NCI-H2171 treated with DMSO at 0.1 percent for 48 hours (cell line): ENCODE measurements at places on chromosomes 12 and 14.

GRCh38 chr14:89707086-89707485 is 247.4 kb downstream of the EFCAB11 start:
- no peak for DNase-seq

DNA sequence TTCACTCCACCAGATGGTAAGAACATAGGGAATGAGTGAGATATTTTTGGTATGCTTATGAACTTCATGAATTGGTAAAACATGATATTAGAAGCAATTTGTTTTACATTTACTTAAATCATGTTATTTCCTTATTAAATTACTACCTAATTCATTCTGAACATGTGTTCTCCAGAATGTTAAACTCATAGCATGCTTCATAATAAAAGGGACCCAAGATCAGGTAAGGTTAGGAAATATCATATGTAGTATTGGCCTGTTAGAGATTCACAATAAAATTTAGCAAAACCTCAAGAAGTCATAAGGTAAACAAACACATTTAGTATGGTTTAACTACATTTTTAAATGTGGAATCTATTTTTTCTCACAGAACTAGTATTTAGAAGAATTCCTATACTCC is 28.2 kb downstream of the PTPRQ start:
- DNase-seq = no peak

DNA sequence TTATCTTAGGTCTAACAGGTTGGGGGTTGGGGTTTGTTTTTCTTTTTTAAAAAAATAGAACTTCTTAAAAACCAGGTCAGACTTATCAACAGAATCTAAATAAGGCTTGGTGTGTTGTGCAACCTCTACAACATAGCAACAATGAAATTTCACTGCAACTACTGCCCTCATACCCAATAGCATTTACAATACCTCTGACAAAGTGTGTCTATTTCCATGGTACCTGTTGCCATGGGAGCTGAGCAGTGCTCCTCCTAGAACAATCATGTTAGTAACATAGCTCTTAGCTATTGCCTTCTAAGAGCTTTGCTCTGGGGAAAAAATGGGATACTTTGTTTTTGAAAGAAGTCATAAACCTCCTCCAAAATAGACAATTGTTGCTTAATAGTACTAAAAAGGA is 103.3 kb upstream of the CCDC175 start:
- peak; percentile 25 for DNase-seq

DNA sequence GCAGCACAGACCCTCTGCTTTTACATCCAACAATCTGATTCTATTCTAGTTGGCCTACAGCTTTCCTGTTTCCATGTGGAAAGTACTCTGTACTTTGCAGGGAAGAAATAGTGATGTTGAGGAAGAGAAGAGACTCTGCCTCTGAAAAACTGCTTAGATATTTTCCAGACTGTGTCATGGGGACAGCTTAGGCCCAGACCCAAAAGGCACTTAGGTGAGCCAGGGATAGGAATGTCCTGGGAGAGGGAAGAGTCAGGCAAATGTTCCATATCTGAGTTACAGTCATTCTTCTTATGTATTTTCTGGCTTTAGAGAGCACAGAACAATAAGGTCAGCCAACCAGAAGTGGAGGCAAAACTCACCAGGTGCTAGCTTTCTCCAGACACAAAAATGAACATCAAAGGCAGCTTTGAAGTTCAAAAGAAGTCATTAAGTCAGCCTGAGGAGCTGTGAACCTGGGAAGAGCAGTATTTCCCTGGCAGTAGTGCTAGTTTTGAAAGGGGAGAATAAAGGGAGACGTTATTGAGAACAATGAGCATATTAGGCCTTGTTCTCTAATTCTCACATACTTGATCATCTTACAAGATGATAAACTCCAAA is 199.7 kb upstream of the LMNTD1 start:
- no peak for DNase-seq

GRCh38 chr12:44876544-44877410 is 662 bp upstream of the NELL2 start:
- DNase-seq = peak; percentile 44

DNA sequence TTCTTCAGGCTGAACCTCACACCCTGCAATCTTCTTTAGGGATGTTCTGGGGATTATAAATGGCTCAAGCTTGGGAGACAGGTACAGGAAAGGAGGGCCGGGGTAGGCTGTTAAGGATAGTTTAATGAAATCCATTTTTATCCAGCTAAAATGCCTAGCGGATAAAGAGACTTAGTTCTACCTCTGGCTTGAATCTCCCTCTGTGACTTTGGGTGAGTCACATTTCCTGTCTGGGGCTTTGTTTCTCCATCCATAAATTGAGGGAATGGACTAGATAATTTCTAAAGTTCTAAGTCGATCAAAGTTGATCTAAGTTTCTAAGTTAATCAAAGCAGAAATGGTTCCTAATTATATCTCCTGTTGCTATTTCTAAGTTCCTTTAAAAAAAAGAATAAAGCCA is 319.6 kb upstream of the E2F7 start:
- DNase-seq = no peak

DNA sequence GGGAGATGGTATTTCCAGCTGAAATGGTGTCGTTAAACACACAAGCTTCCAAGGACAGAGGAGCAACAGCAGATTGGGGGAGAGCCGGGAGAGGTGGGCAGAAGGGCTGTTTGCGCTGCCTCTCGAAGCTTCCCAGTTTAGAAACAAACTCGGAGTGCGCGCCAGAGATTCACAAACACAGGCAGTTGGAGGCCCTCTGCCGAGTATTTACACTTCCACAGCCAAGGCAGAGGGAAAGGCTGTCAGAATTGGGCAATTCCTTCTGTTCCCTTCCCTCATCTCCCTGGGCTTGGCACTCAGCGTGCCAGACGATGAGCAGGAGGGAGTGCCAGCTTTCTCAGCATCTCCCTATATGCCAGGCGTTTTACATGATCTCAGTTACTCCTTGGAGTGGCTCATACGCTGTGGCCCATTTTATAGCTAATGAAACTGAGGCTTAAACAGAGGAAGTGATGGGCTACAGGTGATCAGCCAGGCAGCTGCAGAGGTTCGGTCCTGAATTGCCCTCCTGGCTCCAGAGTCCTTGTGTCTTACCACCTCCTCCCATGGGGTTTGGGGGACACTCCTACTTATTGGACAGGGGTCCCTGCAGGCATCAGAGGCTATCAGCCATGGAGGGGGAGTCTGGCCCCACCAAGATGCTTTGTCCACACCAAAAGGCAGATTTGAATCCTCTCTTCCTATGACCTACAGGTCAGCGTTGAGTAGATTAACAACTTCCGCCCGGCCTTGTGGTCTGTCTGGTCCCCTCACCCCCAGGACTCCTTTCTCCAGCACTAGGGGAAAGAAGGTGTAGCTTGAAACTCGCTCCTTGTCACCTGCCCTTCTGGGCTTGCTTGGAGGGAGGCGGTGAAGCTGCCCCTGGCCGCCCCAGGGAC is 3.1 kb downstream of the FAM222A start:
- DNase-seq = peak; percentile 47

DNA sequence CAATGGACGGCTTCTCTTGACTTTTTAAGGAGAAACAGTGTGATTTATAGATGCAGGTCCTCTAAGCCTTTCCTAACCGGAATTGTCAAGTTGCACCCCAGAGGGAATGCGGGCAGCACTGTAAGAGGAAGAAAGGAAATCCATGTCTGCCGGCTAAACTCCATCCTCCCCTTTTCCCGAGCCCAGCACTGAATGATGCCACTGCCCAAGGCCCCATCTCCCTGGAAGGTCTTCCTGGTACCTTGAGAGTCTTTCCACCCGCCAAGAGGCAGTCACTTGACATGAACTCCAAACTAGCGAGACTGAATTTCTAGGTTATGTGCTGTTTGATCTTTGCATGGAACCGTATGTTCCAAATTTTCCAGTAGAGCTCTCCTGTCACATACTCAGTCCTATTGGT is 313.4 kb upstream of the FKBP4 start:
- no peak for DNase-seq

DNA sequence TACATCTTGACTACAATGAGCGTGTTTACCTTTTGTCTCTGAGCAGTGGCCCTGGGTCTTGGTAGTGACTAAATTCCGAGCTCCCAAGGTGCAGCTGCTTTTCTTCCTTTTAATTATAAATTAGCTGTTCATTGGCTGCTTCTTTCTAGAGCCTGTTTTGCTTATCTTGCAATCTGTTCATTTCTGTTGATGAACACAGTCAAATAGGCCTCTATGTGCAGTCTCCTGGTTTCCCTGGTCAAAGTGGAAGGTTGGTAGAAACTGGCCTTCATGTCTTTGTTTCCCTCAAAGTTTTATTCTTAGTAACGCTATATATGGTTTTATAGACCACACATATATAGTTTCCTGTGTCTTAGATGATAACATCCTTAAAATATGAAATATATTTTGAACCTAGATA is 94.1 kb downstream of the DUSP16 start:
- DNase-seq = no peak

- no peak for DNase-seq
Measured at GRCh38 chr12:39541471-39541870, 78.1 kb downstream of the ABCD2 start.

DNA sequence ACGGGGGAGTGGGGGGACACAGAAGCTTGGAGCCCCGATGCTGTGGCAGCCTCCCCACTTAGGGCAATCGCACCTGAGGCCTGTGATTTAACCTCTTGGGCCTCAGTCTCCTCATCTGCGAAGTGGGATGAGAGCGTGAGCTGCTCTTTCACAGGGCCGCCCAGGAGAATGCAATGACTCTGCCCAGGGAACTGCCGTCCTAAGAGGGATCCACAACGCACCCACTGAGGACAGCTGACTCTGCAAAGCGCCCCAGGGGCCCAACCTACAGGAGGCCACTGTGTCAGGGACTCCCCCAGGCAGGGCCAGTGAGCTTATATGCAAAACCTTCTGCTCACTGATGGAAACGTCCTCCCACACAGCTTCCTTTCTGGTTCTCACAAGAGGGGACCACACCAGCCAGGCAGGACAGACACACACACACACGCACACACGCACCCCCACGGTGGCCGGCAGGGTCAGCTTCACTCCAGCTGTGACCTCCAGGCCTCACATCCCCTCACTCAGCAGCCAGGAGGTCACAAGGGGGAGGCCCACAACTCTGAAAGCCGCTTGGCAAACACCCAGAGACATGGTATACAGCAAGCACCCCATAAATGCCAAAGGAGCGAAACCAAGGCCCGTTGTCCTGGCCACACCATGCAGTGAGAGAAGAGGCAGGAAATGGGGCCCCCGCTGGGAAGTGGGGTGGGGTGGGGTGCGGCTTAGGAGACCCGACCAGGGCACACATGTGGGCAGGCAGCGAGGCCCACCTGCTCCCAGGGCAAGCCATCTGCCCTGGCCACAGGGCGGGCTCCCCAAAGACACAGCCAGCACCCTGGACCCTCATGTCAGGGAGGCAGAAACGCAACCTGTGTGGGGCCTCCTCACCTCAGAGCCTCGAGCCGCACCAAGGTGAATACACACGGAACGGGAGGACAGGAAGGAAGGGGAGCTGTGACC is 73.3 kb downstream of the NCOR2 start:
- DNase-seq = no peak

GRCh38 chr12:117098361-117099217 is 627 bp downstream of the TESC start:
- DNase-seq = no peak

DNA sequence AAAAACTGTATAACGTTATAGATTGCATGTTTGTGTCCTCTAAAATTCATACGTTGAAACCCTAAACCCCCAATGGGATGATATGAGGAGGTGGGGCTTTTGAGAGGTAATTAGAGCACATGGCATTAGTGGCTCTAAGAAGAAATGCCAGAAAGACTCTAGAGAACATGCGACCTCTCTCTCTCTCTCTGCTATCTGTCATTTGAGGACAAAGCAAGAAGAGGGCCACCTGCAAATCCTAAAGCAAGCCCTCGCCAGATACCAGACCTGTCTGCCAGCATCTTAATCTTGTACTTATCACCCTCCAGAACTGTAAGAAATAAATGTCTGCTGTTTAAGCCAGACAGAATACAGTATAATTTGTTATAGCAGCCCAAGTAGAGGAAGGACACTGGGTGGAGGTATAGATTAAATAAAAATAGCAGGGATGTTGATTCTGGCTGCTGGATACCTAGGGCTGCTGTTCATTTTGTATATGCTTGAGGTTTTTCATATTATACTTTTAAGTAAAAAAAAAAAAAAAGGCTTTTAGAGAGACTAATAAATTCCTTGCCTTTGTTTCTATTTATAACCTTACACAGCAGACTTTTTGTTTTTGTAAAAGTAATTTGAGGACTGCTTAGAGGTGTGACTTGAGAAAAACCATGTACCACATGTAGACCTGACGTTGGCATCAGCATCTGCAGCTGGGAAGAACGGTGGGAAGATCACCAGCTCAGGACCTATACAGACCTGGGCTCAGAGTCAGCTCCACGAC is 26.9 kb downstream of the MOK start:
- peak; percentile 83 for DNase-seq

GRCh38 chr12:124720004-124720680 is 143.5 kb downstream of the SCARB1 start:
- peak; percentile 95 for DNase-seq

- DNase-seq = no peak
Measured at GRCh38 chr12:112354399-112354798, 27.8 kb downstream of the HECTD4 start.

GRCh38 chr12:107402041-107403022 is 283.3 kb upstream of the PWP1 start:
- peak; percentile 44 for DNase-seq

- no peak for DNase-seq
Measured at GRCh38 chr12:80709811-80710726, 2.6 kb downstream of the MYF6 start.

DNA sequence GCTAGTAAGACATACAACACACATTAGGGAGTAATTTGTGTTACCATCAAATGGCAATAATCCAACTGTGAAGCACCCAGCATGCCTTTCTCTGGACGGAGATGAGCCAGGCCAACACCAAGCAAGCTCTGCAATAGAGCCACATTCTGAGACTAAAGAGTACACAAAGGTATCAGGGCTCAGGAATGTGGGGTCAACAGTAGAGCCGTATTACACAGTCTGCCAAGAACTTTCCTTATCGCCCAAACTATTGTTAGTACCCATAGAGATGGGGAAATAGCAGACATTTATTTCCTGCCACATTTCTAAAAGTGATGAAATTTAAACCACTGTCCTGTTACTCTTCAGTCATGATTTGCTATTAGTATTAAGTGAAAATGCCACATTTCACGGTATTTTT is 113.7 kb downstream of the BMP4 start:
- DNase-seq = no peak

DNA sequence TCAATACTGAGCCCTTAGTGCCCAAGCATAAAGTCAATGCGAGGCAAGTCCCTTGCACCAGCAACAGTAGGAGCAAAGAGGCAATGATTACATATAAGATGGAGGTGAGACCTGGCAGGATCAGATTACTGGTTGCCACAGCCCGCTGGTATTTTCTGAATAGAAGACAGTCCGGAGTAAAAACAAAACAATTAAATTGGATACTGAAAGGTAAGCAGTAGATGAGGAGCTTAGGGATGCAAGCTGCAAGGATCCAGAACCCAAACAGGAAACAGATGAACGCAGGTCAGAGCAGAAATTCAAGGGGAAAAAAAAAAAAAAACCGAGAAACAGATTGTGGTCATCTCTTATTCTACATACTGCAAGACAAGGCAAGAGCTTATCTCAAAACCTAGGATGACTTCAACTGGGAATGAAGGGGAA is 119.6 kb downstream of the MED13L start:
- peak; percentile 50 for DNase-seq

GRCh38 chr14:26663506-26663905 is 65.7 kb upstream of the NOVA1 start:
- DNase-seq = no peak

- no peak for DNase-seq
Measured at GRCh38 chr14:63345826-63346225, 27.1 kb upstream of the GPHB5 start.

- no peak for DNase-seq
Measured at GRCh38 chr12:45981075-45981837, 9.1 kb downstream of the SCAF11 start.

GRCh38 chr14:29222671-29223268 is 456.2 kb downstream of the FOXG1 start:
- peak; percentile 89 for DNase-seq

GRCh38 chr12:3827301-3828000 is 45.7 kb downstream of the PARP11 start:
- no peak for DNase-seq
